NCI-H1092 (cell line): ENCODE measurements at places on chromosomes 5 and 9.
A peak's percentile ranks its signal among the peaks of the same experiment; 100 is the strongest.

- peak; percentile 13 for DNase-seq
Measured at GRCh38 chr5:141814064-141814964, 63.9 kb downstream of the PCDH1 start.

DNA sequence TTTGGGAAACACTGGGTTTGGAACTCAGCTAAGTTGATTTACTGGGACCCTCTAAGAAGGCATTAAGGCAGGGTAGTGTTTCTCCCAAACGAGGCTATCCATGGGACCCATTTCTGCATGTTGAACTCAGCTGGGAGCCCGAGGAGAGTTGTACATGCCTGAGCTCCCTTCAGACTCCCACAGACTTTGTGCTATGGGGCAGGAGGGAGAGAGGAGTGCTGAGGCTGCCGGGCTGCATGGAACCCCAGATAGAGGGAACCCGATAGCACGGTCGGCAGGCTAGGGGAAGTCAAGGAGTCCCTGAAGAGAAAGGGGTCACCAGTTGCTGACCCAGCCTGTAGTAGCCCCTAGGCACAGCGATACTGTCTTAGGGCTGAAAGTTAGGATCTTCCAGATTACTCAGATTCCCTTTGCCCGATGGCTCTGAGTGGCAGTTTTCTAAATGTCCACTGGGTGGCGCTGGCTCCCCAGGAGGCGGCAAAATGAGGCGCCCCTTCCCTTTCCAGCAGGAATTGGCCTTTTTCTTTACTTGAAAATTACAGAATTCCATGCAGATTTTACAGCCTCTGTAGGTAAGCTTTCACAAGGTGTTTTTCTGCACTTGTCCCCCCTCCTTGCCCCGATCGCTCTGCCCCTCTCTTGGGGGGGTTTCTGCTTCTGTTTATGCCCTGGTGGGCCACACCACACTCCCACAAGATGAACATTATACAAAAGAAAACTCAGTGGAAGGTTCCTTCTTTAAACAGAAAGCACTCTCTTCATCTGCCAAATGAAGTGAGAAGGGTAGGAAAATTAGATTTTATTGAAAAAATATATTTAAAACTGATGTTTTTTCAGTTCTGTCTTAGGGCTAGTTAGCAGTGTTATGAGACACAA, 17.8 kb downstream of the NANS start:
- DNase-seq: peak; percentile 26

GRCh38 chr9:127520941-127521918, 69.9 kb downstream of the LRSAM1 start:
- no peak for DNase-seq

DNA sequence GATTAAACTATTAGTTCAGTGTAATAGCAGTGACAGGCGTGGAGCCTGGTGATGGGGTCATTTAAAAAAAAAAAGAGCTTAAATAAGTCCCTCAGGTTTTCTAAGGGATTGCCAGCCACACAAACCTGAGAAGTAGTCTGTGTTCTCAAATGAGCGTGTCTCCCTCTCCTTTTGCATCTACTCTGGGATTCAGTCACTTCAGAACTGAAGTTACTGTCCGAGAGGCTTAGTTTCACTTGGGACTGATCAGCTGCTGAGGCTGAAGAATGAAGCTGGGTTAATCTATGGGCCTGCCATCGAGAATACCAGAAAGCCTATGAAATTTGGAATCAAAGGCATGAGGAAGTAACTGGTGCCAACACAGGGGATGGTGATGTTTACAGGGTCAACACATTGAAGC, 310.1 kb downstream of the ADAMTS6 start:
- no peak for DNase-seq

GRCh38 chr5:171586436-171586835, 167.0 kb downstream of the FGF18 start:
- DNase-seq: no peak

GRCh38 chr5:115317320-115317719, 20.9 kb upstream of the CCDC112 start:
- no peak for DNase-seq

GRCh38 chr5:158120760-158121159, 261.8 kb upstream of the CLINT1 start:
- no peak for DNase-seq

- no peak for DNase-seq
Measured at GRCh38 chr5:181188700-181189362, 16.2 kb downstream of the TRIM7 start.

- no peak for DNase-seq
Measured at GRCh38 chr5:109388407-109388806, 21.4 kb downstream of the PJA2 start.

GRCh38 chr9:121253821-121254501, 14.0 kb upstream of the GSN start:
- no peak for DNase-seq

DNA sequence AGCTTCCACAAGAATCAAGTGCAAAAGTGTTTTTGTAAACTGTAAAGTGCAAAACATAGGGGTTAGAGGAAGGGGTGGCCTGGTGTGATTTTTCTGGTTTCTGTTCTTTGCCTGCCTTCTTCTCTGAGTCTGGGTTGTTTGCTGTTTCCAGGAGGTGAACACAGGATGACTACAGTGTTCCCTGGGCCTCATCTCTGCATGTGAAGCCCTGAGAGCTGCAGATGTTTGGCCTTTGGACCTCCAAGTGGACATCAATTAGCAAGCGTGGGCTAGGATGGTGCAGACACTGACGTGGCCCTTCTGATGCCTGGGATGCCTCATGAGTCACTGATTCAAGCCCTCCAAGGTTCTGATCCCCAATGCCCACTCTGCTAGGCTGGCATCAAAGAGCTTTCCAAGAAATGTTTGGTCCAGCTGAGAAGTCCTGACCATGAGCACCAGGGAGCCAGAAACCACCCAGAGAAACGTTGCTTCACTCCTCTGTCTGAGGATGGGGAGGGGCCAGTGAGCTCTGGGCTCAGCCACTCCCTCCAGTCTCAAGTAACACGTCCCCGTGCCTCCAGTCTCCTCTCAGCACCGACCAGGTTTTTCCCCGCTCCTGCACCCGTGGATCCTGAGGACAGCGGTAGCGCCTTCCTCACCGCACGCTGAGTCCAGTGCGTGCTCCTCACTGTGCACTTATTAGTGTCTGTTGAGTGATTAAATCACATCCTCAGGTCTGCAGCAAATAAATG, 7.6 kb downstream of the IL9 start:
- DNase-seq: no peak

DNA sequence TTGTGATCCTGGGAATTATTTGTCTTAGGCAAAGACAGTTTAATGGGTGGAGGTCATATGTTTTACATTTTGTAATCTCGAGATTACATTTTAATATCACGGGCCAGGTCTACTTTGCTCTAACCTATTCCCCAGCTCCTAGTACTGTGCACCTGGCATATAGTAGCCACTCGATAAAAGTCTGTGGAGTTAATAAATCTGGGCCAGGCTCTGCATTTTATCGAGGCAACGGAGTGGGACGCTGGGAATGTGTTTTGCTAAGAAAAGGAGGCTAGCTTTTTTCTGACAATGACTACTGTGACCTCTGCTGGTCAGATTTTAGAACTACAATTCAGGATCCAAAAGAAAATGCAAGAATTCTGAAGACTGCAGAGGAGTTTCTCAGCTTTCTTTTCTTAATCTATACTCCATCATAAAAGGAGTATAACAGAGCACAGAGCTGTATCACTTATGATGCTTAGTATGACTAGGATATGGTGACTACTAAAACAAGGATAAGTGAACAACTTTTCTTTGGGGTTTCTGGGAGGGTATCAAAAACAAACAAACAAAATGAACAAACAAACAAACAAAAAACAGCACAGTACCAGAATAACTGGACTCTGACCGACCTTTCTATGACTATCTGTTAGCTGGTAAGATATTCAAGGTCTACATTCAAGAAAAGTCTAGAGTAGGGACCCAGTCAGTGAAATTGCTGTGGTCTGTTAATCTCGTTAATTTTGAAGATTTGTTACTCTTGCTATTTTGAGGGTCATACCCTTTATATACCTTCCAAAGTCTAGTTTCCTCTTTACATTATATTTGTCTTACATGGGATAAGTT, 46.1 kb upstream of the CER1 start:
- DNase-seq: peak; percentile 55

GRCh38 chr5:154087260-154087659, 48.5 kb downstream of the MFAP3 start:
- DNase-seq: peak; percentile 34

DNA sequence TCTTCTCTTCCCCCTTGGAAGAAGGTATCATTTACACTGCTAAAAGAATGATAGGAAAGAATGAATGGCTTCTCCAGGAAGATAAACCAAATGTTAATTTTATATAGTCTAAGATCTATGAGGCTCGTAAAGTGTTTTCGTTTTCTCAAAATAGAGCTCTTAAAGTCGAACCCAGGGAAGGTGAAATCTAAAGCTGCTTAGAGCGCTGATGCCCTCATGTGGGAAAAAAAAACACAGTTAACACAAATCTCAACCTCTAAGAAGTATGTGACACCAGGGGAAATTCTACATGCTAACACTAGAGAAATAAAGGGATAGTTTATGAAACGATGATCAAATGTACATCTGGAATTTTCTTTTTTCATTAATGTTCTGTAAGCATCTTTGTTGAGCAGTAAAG, 257.9 kb downstream of the RASEF start:
- no peak for DNase-seq

DNA sequence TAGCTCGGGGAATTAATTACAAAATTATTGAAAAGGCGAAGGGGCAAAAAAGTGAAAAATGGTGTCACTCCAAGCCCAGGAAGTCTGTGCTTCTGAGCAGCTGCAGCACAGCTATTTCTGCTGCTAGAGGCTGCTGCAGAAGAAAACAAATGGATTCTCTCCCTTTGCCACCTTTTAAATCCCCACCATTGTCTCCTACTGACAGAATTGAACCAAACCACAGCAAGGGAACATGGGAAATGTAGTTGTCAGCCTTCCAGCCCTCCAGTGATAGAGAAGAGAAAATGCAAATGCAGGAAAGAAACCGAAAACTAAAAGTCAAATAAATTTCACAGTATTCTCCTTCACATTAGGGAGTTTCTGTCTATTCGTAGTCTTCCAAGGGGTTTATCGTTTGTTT, 33.4 kb upstream of the CDC42SE2 start:
- DNase-seq: no peak

DNA sequence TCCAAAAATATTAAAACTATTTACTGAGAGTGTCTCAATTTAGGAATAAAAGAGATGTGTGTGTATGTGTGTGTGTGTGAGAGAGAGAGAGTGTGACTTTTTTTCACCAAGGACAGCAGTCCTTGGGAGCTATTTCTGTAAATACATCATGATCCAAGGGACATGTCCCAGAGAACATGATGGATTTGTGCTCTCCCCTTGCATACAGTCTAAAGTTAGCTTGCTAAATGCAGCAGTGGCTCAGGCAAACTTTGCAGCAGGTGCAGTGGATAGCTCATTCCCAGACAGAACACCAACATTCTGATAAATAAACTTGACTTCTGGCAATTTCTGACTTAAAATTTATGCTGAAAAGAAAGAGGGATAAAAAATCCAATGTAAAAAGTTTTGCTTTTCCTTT, 55.4 kb upstream of the SGCD start:
- no peak for DNase-seq
